ENCODE measurements at places on chromosomes 7 and 10.

DNA sequence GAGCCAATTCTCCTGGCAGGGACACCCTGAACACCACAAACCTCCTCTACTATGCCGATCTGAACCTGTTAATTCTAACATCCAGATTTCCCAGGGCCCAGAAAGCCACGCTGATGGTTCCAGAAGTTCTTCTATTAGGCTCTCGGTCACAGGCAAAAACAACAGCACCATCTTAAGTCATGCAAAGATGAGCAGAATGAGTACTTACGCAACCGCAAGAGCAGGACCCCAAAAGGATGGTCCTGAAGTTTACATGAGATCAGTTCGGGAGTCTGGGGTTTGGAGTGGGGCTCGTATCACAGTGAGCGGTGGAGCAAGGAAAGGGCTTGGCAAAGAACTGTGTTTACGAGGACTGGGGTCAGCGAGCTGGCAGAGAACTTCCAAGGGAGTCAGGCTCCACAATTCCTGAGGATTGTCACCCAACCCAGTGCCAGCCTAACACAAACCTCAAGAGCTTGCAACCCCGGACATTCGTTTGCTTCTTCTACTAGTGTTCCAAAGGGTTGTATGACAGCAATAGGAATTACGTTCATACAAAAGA, 532.6 kb downstream of the TNS3 start:
- no peak for DNase-seq

DNA sequence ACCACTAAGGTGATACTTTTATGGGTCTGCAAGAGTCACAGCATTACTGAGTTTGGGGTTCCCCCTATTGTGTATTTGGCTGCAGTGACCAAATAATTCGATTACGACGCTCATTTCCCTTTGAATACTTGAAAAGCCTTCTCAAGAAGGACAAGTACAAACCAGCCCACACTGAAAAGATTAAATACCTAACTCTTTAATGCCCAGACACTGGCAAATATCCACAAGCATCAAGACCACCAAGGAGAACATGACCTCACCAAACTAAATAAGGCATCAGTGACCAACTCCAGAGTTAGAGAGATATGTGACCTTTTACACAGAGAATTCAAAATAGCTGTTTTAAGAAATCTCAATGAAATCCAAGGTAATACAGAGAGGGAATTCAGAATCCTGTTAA, 31.8 kb upstream of the SFTPD start:
- no peak for DNase-seq

DNA sequence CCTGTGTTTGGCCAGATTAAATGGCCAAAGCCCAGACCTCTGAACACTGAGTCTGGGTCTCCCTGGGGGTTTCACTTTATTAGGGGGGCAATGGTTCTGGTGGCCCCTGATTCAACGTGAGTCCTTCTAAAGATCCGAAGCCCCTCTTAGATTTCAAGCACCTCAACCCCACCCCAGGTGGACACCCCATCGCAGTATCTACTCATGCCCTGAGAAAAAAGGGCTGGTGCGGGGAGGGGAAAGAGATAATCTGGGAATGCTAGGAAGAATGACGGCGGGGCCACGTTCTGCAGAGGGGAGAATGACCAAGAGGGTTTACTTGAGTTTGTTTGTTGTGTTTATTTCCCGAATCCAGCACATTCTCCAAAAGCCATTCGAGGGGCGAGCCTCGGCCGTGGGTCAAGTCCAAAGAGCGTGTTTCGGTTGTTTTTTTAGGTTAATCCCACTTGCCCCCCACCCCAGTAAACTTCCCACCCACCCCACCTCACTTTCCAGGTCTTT, 832 bp downstream of the PDLIM1 start:
- no peak for DNase-seq

DNA sequence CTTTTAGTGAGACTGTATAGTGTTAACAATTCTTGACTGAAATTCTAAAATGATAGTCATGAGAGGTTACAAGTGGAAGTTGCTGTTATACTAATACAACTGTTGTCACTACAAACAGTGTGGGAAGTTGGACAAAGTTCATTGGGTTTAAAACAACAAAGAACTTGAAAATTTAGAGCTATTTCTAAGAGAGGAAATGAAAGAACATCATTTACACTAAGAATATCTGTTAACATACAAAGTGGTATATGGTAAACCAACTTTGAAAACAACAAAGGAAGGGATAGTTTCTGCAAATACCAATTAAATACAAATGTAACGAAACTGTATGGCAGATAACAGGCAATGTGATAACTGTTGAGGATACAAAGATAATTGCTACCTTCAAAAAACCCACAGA, 11.6 kb downstream of the MTPN start:
- DNase-seq: no peak

- no peak for DNase-seq
Observed at GRCh38 chr7:157854066-157854891, 517.5 kb downstream of the DNAJB6 start.
